ENCODE measurements at places on chromosomes 2 and 18.

- no peak for DNase-seq
Measured at GRCh38 chr2:47334356-47335136, 68.4 kb upstream of the MSH2 start.

DNA sequence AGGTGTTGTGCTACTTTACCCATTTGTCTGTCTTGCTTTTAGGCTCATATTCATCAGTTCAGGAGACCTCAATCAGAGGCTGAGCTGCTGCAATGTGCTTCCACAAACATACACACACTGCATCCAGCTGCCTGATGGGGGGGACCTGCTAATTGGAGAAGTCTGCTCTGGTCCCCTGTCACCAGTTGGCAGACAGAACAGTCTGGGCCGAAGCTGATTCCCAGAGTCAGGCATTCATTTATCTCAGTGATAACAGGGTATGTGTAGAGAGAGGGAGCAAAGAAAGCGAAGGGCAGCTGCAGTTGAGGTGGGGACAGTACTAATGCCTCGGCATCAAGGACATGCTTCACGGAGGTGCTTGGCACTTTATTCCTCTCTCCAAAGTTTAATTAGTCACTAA lies 584.3 kb upstream of the PIK3C3 start:
- no peak for DNase-seq

DNA sequence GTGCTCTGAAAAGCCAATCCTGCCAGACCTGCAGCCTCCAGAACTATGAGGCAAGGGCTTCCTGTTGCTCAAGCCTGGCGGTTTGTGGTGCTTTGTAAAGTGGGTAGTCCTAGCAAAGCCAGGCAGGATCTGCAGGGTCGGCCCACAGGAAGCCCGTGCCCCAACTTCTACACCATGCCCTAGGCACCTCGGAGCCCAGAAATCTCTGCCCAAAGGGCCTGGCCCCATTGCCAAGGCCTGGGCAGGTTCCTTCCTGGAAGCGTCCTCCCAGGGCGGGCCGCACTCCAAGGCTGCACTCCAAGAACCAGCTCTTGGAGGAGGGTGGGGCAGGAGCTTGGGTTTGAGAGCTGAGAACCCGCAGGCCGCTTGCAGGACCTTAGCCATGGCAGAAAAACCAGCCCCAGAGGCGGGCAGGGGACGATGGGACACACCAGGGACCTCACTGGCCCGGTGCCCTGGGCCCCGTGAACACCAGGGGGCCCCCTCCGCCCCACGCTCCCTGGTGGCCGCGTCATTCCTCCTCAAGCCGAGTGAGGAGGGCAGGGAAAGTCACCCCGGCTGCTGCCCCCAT lies 37.2 kb upstream of the ID2 start:
- peak; percentile 10 for DNase-seq

DNA sequence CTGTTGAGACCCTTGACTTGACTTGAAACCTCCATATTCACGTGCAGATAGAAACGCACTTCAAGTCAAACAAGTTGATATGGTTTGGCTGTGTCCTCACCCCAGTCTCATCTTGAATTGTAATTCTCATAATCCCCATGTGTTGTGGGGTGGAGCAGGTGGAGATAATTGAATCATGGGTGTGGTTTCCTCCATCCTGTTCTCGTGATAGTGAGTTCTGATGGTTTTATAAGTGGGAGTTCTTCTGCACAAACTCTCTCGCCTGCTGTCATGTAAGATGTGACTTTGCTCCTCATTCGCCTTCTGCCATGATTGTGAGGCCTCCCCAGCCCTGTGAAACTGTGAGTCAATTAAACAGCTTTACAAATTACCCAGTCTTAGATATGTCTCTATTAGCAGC lies 21.4 kb downstream of the SLC3A1 start:
- no peak for DNase-seq

DNA sequence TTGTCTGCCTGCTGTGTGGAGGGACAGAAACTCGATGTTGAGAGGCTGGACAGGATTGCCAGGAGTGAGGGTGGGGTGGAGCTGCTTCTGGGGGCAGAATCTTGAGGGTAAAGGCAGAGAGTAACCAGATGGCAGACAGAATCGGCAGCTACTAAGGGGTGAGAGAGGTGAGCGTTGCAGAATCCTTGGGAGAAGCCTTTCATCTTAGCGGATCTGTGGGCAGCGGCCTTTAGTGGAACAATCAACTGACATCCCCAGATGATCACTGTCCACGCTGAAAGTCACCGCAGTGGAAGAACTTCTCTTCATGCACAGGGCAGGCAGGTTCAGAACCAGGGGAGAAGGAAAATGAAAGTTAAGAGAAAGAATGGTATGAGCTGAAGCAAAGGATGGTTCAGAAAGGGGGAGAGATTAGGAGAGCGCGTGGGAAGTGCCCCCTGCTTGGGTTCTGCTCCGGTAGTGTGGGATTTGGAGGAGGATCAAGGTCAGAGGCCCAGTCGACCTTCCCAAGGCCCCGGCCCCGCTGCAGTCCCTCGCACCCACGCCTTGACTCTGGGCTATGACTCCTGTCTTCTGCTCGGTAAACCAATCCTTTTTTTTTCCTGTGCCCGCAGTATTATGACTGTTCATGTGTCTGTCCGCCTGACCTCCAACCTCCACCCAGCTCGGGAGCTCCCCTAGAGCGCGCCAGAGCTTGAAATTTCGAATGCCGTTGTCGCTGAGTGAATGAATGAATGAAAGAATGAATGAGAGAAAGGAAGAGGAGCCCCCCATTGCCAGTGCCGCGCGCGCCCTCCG lies 584 bp downstream of the BOLA3 start:
- DNase-seq, result no peak

- no peak for DNase-seq
Measured at GRCh38 chr2:128501006-128501690, 182.5 kb upstream of the HS6ST1 start.

DNA sequence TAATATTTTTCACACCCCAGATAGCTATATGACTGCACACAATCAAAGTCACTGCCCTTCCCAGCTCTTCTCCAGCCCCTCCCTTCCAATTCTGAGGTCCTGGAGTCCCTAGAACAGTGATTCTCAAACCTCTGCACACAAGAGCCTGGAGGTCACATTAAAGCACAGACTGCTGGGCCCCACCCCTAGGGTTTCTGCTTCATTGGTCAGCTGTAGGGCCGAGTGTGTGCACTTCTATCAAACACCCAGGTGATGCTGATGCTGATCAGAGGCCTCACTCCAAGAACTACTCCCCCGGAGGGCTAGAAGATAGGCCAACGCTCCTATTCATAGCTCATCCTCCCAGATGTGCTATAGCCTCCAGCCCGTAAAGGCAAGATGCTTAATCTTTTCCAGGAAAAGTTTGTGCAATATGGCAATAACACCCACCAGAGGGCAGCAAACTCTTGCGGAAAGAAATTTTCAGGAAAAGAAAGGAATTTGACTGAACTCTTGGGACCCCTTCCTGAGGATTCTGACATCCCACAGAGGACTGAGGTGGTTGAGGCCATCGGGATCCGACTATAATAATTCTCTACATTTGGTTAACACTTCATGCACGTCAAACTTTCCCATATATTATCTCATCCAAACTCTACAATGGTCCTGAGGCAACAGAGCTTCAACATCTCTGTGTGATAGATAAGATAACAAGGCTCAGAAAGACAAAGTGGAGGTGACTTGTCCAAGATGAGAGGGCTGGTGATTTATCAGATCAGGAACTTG lies 194.2 kb upstream of the PKDCC start:
- DNase-seq, result no peak

GRCh38 chr2:148306027-148306426 lies 285.1 kb downstream of the MBD5 start:
- DNase-seq, result no peak

GRCh38 chr2:241902357-241902991 lies 32.9 kb downstream of the RTP5 start:
- no peak for DNase-seq

DNA sequence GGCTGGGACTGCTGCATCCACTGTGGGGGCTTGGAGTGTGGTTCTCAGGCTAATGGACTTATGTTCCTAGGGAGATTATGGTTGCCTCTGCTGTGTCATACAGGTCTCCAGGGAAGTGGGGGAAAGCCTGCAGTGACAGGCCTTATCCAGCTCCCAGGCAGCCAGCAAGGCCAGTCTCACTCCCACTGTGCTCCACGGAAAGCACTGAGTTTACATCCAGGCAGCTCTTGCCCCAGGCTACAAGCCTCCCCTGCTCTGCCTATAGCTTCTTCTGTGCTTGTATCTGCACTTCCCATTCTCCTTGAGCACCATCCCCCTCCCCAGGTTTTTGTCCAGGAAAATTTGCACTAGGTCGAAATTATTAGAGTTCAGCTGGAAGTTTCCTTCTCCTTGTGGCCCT lies 231.9 kb downstream of the ZRANB3 start:
- no peak for DNase-seq

GRCh38 chr2:9488583-9489547 lies 14.5 kb downstream of the IAH1 start:
- no peak for DNase-seq

DNA sequence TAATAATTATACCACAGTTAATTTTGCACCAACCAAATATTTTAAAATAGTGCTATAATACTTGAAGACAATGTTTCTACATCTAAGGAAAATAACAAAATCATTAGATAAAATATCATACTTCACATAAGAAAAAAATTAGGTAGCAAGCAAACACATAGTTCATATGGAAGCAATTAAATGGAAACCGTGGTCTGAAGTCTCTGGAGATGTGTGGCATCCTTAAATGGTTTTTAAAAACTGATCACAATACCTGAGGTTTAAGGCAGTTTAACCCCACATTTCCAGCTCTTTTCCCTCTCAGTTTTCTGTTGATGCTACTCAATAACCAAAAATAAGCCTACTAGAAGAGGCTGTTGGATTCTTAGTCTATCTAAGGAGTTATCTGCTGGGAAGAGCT lies 71.3 kb downstream of the ASXL2 start:
- no peak for DNase-seq

DNA sequence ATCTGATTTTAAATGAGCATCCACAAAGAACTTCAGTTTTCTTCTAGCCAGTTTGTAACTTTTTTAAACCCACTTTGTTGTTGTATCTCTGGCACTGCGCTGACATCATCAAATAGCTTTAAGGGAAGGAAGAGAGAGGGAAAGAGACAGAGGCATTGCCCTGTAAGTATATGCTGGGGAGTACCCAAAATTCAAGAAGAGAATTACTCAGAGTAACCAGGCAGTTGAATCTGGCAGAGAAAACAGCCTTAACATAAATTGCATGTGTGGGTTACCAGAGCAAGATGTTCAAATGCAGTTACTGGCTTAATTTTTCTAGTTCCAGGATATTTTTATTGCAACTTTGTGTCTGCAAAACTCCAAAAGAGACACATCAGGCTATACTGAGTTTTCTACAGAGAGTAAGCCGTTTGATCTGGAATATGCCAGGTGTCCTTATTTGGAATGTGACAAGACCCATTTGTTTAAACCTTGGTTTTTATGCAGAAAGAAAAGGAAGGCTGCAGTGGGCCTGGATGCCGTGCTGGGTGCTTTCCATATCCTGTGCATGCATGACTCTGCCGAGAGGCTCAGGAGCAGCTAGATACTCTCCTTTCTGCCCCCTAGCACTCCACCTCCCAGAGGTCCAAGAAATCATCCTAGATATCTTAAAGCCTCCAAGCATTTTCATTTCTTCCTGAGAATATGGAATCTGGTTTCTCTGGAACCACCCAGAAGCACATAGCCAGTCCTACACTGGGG lies 93.7 kb downstream of the MAPRE2 start:
- DNase-seq, result no peak

GRCh38 chr2:84880645-84881521 lies at the start of gene TRABD2A:
TSS of gene TRABD2A (minus strand) at chr2:84881084. CDS start at chr2:84881039, 45 bp downstream.
- peak; percentile 5 for DNase-seq

DNA sequence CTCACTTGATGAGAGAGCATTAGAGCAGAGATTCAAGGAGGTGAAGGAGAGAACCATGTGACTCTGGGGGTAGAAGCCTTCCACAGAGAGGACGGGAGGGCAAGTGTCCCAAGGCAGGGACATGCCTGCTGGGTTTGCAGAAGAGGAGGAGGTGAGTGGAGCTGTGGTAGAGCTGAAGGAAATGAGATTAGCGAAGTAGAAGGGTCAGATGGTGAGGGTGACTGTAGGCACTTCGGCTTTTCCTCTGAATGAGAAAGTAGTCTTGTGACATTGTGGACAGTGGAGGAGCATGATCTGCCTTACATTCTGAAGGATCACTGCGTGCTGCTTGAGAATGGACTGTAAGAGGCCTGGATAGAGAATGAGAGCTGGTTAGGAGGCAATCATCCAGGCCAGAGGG lies 126.0 kb downstream of the NXPH2 start:
- no peak for DNase-seq

GRCh38 chr2:20496076-20496872 lies 49.4 kb downstream of the RHOB start:
- no peak for DNase-seq

- no peak for DNase-seq
Measured at GRCh38 chr18:28399781-28400362, 222.9 kb upstream of the CDH2 start.

- no peak for DNase-seq
Measured at GRCh38 chr2:48474574-48475298, 55.2 kb upstream of the STON1 start.

- no peak for DNase-seq
Measured at GRCh38 chr2:9556121-9556743, 602 bp upstream of the ADAM17 start.
